ENCODE measurements at places on chromosomes 2 and 18.

DNA sequence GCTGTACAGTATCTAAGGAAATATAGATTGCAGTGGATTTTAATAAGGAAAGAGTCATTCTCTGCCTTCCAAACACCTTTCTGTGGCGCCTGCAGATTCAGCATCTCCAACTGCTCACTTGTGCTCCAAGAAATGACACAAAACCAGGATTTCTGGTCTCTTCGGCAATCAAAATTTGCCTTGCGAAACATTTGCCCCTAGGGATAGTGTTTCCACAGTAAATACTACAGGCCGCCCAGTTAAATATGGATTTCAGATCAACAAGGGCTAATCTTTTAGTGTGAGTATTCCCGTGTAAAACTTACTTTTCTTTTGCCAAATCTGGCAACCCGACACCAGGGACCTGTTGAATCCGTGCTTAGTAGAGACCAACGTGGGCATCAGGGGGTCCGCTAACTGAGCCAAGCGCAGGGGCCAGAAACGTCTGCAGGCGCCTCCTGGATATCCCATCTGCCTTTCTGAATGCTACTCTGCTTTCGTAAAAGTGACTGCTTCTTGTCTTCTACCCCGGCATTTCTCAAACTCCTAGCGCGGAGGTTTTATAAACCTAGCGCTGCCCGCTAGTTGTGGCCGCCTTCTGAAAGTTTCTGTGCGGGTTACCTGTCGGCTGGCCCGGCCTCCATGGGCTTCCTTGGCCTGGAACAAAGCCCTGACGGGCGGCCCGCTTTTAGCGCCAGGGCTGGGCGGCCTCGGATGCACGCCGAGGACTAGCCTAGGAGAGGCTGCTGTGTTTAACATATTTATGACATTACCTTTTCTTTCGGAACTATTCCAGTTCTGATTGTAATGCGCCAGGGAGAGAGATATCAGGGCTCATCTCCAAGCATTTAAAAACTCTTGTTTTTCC, 2.5 kb downstream of the CYP1B1 start:
- no peak for DNase-seq

DNA sequence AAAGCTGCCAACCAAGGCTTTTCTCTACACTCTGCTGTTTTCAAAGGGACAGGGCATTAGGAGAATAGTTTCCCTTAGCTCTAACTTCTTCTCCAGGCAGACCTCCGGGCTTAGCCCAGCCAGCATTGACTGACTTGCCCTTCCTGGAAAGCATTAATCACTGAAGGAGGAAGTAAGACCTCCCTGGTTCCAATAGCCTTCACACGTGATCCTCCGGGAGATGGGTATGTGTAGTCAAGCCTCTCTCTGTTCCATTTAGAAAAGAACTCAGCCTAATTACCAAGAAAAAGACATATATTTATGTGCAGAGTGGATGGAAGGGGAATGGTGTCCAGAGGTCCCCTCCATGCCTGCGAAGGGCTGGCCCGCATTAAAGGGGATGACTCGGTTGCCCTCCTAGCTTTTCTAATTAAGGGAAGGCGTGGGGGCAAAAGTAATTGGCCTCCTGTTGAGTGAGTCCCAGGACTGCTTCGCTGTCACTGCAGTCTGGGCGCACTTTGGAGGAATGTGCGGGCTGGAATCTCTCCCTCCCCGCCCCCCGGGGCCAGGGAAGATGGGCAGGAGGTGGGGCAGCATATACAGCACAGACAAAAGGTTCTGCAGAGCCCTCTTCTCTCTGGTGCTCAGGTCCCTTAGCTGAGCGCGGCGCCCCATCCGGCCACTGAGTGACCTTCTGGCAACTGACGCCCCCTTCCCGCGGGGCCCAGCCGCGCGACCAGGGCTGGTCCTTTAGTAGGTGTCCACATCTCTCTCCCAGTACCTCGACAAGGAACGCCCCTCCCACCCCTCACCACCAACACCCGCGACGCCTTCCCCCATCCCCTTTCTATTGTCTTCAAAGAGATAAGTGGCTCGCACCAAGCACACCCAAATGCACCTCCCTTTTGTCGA, 686.0 kb downstream of the NRXN1 start:
- no peak for DNase-seq

GRCh38 chr18:23244401-23244800, 109.1 kb downstream of the CABLES1 start:
- DNase-seq: no peak

- no peak for DNase-seq
These were observed 235.5 kb downstream of the THSD7B start for GRCh38 chr2:137000811-137001210.

- DNase-seq: no peak
These were observed 39.2 kb downstream of the GREB1 start for GRCh38 chr2:11572996-11573395.

DNA sequence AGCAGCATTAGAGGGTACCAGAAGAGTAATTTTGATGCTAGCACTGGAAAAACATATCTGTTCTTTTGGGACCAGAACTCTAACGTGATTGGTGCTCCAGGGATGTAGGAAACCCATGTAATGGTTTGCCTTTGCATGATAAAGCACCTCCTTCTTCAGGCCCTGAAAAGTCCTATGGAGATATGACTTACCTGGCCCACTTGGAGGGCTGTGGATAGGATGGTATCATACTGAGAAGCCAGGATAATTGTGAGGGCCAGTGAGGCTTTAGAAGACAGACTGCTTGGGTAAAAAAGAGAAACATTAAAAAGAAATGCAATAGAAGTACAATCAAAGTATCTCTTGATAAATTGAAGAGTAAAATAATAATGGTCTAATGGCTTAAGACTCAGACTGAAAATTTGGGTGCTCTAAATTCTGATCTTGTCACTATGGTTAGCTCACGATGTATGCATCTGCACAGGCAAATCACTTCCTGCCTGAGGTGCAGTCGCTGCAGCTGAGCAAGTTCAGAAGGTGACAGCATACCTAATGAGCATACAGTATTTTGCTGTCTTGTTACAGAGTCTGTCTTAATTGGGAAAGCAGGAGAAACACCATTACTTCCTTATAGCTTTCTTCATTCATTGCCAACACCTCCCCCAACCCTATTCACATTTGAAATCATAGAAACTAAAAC, 371.5 kb downstream of the NUP35 start:
- no peak for DNase-seq

DNA sequence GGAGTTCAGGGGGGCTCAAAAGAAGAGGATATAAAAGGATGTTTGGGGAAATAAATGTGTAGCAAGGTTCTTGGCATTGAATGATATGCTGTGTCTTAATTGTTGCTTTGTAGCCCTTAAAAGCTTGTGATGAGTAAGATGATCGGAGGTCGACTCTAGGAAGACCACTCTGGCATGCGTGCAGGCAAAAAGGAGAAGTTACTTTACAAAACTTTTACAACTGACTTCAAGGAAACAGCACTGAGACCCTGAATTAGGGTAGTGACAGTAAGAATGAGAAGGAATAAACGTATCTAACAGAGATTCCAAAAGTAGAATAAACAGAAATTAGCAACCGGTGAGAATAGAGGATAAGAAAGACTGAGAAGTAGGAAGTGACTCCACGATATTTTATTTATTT, 228.7 kb upstream of the TANK start:
- no peak for DNase-seq

- no peak for DNase-seq
These were observed 6.5 kb downstream of the EMILIN2 start for GRCh38 chr18:2853173-2853925.

- no peak for DNase-seq
These were observed 677.0 kb upstream of the FANCL start for GRCh38 chr2:58918141-58918540.

DNA sequence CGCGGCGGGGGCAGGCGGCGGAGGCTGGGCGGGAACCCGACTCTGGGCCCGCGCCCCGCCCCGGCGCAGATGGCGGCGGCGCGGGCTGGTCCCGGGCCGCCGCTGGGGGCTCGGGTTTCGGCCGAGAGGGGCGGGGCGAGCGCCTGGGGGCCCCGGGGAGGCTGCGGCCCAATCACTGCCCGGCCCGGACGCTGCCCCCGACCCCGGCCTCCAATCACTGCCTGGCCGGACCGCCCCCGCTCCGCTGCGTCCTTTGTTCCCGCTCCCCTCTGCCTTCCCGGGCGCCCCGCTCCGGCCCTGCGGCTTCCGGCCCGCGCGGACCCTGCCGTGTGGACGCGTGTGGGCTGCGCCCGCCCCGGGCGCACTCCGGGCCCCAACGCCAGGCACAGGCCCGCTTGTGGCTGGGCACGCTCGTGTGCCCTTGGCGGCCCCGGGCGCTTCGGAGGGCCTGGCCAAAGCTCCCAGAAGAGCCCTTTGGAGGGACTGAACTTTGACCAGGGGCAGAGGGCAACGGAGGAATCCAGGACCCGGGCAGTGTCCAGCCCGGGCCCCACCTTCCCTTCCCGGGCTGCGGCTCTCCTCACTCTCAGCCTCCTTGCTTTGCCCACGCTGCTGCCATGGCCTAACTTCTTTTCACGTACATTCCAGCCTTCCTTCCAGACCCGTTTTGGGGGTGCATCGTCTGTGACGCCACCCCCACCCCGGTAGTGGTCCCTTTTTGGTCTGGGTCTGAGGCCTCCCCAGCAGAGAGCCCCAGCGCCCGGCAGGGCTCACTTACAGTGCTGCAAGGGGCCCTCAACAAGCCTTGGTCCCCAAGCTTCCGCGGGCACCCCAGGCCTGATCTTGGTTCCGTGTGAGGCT, 27.1 kb upstream of the PTMA start:
- no peak for DNase-seq

DNA sequence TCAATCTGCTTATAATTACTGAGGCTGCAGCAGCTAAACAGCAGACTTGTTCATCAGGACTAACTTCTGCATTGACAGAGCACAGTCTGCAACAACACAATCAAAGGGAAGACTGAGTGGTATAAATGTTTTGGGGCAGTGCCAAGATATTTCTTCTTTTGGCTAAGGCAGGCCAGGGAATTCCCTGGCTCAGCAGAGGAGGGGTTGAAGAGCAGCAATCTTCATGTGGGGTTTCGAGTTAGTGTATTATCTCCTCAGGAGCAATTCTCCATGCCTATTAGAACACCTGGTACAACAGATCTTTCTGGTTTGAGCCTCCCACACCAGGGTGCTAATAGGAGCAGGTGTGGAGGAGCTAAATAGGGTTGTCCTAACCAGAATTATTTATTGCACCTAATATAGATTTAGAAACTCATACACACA, 103.0 kb upstream of the STK17B start:
- DNase-seq: no peak

DNA sequence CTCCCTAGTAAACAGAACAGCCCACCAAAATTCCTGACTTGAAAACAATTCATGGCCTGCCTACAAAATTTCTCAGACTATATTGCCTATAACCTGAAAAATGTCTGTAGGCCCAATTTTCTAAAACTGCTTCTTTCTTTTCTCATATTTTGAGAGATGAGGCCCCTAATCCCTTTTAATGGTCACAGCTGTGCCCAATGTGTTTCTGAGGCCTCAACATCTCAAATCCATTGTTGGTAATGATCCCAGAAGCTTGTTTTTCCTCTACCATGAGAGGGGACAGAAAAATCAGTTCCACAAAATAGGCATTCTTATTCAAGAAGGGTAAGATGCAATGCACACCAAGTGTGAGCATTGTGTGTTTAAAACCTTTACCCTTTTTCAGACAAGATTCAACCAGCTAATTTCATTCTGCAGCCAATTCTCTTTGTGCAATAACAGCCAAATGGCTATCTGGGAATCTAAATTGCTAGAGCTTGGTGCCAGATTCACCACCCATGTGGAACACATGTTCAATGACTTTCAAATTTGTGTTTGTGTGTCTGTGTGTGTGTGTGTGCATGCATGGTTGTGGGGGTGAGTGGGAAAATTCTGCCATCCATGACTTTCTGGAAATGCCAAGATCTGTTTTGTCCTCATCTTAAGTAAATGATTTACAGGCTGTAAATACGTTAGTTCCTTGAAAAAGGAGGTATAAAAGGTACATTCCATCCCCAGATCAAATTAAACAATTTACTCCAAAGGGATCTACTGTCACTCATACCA, 319.5 kb downstream of the TNS1 start:
- no peak for DNase-seq

- no peak for DNase-seq
These were observed 81.3 kb downstream of the LIMS1 start for GRCh38 chr2:108615480-108616090.

DNA sequence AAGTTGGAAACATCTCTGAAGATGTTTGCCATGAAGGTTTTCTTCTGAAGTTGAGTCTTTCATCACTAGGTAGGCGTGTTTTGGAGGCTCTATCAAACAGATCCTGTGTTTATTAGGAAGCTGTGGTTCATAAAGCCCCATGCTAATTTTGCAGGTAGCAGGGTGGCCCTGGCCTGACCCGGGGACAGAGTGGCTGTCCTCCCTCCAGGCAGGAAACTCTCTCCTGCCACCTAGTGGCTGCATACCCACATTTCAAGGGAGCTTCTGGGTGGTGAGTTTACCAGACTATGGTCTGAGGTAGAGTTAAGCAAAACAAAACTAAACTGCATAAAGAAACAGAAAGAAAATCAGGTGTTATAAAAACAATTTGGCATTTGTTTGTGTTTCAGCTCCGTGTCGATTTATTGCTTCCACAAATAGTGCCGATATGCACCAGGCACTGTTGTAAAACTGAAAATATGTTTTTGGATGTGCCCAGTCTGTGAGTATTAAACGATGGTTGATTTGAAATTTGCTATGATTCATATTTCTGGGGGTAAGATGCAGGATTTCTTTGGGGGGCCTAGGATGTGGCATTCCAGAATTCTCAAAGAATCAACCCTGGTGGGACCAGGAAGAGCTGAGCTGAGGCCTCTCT, 26.0 kb upstream of the IL37 start:
- DNase-seq: peak; percentile 80

DNA sequence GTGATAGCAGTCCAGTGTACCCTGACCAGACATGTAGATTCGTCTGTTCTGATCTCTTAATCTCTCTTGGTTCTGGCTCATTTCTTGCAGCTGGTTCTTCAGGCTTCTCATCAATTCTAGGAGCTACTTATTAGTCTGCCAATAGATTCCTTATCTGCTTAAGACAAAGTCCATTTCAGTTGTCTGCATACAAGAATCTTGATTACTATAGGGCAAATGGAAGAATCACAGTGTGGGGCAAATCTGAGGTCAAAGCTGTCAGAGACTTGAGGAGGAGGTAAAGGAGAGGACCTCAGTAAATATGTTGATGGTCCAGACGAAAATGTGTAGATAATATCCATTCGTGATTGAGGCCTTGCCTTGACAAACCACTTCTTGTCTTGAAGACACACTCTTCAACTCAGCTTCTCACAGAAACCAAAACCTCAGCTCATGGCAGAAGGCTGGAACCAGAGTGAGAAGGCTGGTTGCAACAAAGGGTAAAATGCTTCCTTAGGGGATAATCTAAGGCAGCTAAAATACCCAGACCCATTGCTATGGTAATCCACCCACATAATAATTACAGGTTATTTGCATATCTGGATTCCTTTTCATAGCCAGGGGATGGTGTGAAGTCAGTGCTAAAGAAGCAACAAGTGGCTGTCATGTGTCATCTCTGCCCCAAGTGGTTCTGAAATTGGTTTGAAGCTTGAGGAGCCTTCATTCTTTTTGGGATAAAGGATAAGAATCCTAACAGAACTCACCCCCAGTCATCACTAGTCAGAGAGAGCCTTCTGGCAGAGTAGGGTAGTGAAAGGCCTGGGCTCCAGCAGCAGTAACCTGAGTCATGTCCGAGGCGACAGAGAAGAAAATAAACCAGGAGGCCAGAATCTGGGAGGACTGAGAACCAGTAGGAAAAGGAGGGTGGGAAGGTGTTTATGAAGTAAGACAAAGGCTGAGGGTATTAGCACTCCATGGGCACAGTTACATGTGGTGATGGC, 29.2 kb upstream of the PELI1 start:
- no peak for DNase-seq

- DNase-seq: no peak
These were observed 201.1 kb downstream of the DCC start for GRCh38 chr18:52541056-52541455.

Measured in stimulated activated CD4-positive, alpha-beta T cell treated with anti-CD3 and anti-CD28 coated beads, Interleukin-2, amount 100 ng/mL, for 48 hours (primary cell).